SK-N-MC (cell line): ENCODE measurements at places on chromosomes 16 and 17.

GRCh38 chr17:61331178-61331577 lies 68.5 kb upstream of the TBX2 start:
- no peak for DNase-seq

GRCh38 chr17:869567-870525 lies 87.7 kb downstream of the MRM3 start:
- DNase-seq, result no peak

DNA sequence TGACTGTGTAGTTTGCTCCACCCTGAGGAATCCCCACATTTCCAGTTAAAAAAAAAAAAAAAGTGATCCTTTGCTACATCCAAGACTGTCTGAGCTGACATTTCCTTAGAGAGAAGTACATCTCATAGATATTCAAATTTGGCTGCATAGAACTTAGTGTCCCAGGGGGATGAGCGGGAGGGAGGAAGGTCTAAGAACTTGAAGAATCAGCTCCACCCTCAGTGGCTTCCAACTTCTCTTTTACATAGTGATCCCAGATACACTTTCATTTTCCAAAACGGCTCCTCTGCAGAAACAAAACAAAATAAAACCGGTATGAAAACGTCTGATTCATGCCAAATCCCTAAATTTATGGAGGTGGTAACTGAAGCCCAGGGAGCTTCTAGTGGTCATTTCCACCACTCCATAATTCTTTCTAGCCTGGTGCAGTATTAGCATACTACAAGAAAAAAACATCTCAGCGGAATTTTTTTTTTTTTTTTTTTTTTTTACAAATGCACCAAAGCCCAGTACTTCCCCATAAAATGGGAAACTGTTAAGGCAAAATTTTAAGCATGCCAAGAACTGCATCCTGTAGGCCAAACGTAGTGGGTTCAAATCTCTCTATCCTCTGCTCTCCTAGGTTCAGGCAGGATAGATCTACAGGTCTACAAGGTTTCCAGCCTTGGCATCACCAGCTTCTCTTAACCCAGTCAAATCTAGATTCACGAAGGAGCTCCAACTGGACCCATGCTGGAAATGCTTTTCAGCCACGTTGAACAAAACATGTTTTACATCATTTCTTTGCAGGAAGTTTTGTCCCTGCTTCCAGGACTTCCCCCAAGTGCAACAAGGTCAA lies 29.3 kb downstream of the MAF start:
- DNase-seq, result no peak

- no peak for DNase-seq
These were observed 98.9 kb upstream of the DYNLRB2 start for GRCh38 chr16:80441935-80442334.

DNA sequence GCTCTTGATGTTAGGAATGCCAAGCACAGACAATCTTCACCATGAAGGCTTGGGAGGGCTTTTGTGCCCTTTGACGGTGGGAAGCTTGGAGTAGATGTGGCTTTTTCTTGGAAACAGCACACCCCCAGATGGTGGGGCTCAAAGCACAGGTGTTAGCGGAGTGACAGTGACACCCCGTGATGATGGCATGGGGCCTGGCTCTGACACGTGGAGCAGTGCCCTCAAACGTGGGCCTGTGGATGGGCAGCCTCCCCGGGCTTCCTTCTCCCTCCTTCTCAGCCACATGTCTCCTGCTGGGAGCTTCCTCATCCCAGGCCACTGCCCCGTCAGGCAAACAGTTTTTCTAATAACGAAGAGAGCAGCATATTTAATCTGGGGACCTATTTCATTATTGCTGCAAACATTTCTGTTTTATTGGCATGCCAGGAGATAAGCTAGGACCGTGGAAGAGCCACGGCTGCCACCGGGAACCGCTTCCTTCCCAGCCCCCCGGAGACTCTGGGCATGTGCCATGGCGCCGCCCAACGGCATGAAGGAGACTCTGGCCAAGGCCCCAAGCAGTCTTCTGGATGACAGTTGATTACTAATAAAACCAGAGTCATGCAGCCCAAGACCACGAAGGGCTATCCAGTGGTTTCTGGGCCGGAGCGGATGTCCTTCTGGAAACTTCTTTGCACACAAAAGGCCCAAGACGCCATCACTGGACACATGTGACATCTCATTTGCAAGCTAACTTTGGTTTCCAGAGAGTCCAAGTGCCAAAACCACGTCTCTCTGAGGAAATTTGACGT lies 280.3 kb upstream of the FOXF1 start:
- DNase-seq, result no peak

- no peak for DNase-seq
These were observed at the start of gene MAPK7 for GRCh38 chr17:19378416-19379360. Gene MAPK7, plus strand, starts transcription at chr17:19378498. Its CDS starts 403 bp downstream, at chr17:19378901.

GRCh38 chr17:2731807-2732206 lies 17.6 kb downstream of the CCDC92B start:
- no peak for DNase-seq

DNA sequence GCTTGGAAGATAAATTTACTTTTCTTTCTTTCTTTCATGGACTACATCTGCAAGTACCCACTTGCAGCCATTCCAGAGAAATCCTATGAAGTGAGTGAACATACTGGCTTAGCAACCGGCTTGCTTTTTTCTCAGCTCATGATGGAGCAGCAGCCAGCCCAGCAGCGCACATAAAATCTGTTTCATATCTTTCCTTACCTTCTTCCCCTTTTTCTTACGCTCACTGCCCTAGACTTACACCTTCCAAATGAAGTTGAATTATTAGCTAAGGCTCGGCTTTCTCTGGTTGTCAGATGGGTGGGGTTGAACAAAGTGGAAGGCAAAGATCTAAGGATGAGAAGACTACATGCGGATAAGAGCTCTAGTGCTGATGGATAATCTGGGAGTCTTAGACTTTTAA lies 13.9 kb upstream of the ABCA8 start:
- no peak for DNase-seq

GRCh38 chr16:48373258-48374029 lies 11.8 kb downstream of the SIAH1 start:
- no peak for DNase-seq

- no peak for DNase-seq
These were observed 34.7 kb downstream of the MRTFB start for GRCh38 chr16:14105760-14106375.

GRCh38 chr17:57603546-57603945 lies 141.6 kb downstream of the CCDC182 start:
- DNase-seq, result no peak

GRCh38 chr16:16067127-16067526 lies 117.7 kb downstream of the ABCC1 start:
- DNase-seq, result no peak

- DNase-seq, result no peak
These were observed 376.1 kb downstream of the SEC14L1 start for GRCh38 chr17:77516902-77517301.

DNA sequence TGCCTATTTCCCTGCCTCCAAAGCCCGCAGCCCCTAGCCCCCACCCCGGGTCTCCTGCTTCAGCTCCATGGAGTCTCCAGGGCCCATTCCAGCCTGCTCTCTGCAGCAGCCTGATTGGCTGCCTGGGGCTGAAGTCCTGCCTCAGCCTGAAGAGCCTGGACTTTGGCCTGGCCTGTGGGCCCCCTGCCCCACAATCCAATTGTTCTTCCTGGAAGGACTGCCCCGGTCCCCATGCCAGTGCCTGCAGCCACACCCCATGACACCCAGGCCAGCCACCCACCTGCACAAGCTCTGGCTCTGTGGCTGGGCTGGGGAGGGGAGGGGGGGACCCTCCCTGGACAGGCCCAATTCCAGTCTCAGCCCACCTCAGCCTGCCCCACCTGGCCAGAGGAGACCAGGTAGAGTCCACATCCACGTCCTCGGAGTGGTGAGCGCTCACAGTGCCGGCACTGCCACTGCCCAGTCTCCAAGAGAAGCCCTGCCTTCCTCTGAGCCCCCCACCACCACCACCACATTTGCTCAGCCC lies 12.3 kb downstream of the ENPP7 start:
- DNase-seq, result no peak

DNA sequence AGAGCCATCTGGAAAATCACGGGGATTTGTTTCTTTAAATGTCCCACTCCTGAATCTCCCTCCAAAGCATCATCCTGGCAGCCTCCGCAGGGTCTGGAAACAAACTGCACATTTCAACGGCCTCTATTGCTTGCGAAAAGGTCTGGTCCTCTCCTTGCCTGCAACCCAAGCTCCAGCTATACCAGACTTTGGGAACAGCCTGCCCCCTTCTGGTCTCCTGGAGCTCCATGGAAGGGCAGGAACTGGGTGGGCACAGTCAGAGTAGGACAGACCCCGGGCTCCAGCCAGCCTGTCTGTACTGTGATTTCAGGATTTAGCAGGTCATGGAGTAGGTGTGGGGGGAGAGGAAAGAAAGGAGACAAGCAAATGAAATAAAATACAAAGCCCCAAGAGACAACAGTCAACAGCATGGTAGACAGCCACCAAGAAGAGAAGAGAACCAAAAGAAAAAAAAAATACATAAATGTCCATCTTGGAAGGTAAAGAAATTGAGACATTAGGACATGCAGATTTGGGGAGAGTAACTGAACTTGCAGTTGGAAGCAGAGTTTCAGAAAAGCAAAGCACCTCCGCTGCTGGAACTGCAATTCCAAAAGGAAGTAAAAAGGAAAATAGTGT lies 2.7 kb downstream of the XYLT1 start:
- no peak for DNase-seq

GRCh38 chr16:73113336-73113735 lies 65.4 kb upstream of the ZFHX3 start:
- no peak for DNase-seq

- DNase-seq, result no peak
These were observed 44.3 kb upstream of the SMURF2 start for GRCh38 chr17:64706224-64707049.

GRCh38 chr16:57594531-57595031 lies 33.8 kb upstream of the ADGRG1 start:
- DNase-seq, result no peak

DNA sequence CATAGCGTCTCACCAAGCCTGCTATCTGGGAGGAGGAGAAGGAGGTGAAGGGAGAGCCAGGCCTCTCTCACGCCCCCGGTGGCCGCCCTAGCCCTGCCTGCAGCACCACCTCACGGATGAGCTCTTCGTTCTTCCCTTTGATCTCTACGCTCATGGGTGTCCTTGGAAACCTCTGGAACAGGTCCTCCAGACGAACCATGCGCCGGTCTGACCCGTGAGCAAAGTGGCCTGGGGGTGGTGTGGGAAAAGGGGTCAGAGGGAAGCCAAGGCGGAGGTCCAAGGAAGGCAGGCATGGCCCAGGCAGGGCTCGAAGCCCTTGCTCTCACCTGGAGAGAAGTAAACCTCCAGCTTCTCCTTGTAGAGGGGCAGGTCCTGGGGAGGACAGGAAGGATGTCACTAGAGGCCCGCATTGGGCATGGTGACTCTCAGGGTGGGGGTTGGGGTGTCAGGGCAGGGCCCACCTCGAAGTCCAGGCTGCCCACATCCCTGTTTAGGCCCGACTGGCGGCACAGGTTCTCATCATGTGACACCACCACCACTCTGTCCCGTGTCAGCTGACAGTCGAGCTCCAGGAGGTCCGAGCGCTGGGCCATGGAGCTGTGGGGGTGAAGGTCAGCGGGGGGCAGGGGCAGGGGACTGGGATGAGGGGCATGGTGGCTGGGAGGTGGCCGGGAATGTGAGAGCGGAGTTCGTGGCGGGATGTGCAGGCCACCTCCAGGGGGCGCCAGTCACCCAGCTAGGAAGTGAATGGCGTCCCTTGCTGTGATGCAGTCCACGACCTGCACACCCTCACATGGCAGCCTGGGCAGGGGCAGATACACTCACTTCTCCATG lies 923 bp downstream of the GDPD3 start:
- DNase-seq, result no peak

DNA sequence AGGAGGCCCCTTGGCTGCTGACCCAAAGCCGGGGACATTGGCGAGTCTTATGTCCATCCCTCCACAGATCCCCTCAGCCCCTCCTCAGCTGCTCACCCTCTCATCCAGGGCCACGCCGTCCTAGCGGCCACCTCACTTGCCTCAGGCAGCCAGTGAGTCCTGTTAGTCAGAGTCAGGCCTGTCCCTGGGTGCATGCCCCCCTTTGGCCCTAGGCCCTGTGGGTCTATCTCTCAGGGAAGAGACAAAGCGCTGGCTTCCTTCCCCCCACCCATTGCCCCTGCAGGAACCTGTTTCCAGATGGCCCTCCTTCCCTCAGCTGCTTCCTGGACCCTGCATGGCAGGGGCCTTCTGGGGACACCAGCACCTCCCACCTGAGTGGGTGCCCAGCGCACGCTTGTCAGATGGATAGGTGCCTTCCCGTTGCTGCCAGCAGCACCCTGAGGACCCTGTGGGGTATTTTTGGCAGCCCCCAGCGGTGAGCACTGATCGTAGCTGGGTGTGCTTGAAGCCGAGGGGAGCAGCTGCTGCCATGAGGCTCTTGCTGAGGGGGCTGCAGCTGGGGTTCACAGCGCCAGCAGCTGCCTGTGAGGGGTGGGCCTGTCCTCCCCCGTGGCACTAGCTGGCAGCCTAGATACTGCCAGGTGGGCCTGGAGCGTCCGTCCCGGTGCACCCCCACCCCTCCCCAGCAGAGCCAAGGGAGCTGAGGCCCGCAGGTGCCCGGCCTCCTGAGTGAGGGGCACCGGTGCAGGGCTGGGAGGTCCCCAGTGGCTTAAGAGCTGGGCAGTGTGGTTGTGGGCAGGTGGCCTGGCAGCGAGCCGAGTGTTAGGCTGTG lies 8.4 kb downstream of the DBNDD1 start:
- no peak for DNase-seq

DNA sequence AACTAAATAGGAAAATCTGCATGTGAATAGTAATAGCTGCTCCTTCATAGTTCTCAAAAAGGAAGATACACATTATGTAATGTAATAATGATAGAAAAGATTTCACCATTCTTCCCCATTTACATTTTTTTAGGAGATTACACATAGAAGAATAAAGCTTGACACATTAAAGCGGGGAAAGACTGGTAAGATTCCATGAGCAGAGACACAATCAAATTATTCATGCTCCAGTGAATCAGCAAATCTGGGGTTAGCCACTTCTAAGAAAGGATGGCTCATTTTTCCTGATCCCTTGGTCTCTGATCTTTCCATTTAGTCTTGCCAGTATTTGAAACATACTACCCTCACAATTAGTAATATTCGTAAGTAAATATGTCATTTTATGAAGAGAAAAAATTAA lies 81.9 kb downstream of the CA4 start:
- no peak for DNase-seq

- no peak for DNase-seq
These were observed 71.0 kb upstream of the ATF7IP2 start for GRCh38 chr16:10314811-10315210.
